ENCODE measurements at places on chromosomes 3 and 15.

DNA sequence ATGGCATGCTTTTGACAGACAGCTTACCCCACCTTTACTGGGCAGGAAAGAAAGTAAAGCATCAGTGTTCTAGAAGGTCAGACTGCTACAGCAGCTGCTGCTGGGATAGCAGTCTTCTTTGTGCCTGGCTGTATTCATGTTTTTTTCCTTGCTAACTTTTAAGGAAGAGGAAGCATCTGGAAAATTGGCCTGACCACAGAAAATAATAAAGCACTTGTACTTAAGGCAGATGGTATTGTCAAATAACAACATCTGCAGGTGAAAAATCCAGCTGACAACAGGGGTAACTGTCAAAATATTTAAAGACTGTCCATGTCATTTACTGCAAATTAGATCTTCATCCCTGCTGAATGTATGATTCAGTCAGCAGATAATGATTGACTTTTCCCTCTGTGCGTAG, 229.0 kb downstream of the OXSM start:
- no peak for DNase-seq

DNA sequence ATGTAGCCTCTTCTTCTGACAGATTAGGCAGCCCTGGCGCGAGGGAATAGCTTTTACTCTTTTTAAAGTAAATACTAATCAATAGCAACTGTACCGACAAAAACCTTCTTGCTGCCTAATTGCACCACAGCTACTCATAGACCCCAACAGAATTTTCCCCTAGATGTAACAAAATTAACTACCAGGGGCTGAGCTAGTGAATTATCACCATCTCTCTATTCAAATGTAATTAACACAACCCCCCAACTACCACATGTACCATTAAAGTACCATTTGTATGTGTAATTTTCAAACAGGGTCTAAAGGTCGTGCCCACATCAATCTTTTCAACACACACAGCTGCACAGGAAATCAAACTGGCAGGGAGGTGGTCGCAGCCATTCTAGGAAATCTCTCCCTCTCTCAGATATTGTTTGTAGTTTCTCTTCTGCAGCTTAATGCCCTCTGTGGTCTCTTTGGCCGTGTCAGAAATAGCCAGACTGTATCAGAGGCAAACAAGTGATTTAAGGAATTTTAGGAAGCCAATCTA, 322.9 kb downstream of the RORA start:
- no peak for DNase-seq

- no peak for DNase-seq
Observed at GRCh38 chr3:119227070-119227850, 13.4 kb downstream of the B4GALT4 start.

GRCh38 chr3:36309092-36309491, 71.2 kb upstream of the STAC start:
- no peak for DNase-seq

- DNase-seq = no peak
Observed at GRCh38 chr3:63849175-63849574, 14.4 kb downstream of the THOC7 start.

DNA sequence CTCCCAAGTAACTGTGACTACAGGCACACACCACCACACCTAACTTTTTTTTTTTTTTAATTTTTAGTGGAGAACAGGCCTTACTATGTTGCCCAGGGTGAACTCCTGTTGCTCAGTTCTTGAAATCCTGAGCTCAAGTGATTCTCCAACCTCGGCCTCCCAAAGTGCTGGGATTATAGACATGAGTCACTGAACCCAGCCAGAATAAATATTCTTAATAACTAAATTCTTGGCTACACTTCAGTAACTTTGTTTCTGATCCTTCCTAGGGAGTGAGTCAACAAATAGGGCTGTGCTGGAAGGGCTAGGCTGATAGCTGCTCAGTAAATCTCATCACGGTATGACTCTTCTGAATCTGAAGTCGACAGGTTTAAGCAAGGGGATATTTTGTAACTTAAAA, 56.6 kb downstream of the P3H2 start:
- no peak for DNase-seq

DNA sequence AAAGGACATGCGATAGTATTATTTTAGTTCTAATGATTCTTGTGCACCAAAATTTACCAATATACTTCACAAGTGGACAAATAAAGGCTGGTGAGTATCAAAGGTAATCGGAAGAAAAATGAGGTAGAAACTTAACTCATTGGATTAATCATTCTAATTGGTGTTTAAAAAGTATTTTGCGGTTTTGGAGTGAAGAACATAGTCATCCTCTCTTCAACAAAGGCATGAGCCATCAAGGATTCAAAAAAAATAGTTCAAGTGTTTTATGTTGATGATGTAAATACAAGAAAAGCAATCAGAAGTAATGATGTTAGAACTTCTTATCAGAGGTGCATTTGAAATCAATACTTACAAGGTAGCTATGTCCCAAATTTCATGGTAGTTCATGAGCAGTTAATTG, 221.5 kb downstream of the P3H2 start:
- DNase-seq = no peak

GRCh38 chr3:137199678-137200077, 241.9 kb downstream of the IL20RB start:
- no peak for DNase-seq

DNA sequence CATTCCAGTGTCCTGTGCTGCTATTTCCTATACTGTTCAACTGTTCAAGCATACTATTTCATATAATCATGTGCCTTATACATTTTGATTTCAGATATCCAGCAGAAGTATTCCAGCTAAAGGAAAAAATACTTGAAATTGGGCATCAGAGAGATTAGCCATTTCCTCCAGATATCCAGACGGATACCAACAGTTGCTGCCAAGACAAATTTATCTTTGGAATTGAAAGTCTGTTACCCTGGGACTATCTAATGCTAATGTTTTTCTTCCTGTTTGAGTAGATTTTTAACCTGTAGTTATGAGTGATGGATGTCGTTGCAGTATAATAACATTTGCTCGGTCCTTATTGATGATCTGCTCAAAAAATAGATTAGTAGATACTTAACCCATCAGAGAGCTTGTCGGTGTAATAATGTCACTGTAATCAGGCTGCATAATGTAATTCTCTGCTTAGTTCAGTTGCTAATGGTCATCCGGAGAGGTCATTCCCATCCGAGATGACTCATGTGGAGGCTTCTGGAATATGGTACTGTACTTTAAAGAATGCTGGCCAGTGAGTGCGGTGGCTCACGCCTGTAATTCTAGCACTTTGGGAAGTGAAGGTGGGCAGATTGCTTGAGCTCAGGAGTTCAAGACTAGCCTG, 51.5 kb downstream of the TIMP4 start:
- DNase-seq = no peak

DNA sequence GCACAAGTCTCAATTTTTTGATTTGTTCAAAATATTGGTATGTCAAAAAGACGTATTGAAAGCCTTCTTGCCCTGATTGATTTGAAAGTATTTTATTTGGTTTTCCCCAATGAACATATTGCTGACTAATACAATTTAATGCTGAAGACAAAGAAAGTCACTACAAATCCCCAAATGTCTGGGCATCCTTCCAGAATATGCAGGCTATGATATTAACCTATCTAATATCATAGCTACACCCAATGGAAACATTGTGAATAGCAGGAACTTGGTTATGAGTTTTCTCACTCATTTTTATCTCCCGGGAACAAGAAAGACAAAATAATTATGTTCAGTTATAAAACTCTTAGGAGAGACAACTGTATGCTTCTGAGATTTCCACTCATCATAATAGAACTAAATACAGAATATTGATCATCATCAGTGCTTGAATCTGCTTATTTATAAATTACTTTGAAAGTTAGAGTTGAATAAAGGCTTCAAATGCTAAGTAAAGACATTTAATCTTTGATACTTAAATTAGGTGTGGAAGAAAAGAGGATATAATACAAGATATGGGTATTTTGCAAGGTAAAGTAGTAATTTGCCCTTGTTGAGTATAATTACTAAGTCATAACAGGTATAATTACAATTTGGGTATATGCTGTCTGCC, 483.9 kb downstream of the RBMS3 start:
- DNase-seq = peak; percentile 15

DNA sequence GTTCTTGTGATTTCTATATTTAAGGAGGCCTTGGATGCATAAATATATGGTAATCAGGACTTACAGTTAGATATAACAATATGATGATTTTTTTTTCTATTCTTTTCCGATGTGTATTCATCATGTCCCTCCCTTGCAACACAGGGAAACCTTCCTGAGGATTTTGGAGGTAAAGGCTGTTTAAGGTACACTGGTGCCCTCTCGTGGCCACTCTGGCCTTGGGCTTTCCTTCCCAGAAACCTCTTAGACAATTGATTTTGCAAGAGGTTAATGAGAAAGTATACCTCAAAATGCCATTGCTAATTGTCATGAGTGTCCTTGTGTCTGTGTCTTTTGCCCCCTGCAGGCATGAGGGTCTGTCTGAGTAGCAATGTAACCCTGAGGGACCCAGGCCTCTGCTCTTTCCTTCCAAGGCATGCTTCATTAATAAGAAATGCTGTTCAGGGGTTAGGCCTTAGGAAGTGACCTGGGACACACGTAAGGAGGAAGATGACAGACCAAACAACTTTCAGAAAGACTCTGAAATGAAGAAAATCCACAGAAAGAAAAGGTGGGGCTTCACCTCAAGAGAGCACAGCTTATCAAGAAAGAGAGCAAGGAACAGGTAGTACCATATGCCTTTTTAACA, 70.3 kb upstream of the PPP2R3A start:
- peak; percentile 62 for DNase-seq

DNA sequence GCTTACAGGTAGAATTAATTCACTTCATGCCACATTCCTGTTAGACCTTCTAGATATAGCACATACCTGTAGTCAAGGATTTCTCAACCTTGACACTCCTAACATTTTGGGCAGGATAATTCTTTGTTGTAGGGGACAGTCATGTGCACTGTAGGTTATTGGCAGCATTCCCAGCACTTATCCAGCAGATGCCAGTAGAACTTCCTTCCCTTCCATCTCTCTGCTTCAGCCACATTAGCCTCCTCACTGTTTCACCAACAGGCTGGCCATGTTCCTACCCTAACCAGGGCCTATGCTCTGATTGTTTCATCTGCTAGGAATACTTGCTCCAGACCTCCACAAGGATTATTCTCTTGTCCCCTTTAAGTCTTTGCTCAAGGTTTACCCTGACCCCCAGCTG, 68.0 kb upstream of the STAC start:
- no peak for DNase-seq

DNA sequence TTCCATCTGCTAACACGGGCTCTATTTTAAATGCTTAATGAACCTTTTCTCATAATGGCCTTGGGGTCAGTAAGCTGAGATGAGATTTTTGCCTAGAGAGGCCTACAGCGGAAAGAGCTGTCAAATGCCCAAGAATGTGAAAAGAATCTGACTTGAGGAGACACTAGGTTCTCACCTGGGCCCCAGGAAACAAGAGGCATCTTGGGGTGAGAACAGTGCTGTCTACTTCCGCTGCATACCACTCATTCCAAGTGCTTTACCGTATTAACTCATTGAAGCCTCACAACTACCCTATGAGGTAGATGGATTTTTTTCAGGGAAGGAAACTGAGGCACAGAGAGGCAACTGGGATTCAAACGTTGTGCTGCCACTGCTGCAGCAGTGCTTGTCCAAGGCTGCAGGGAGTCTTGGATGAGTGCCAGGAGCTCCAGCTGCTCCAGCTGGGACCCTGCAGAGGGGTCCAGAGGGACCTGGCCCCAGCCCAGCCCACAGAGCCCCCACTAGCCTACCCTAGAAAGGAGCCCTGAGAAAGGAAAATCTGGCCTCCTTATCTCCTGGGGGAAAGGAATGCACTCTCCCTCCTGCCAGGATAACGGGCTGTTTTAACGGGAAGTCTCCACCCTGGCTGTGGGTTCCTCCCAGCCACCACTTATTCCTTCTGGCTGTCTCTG, 68.4 kb downstream of the SLC12A8 start:
- no peak for DNase-seq

GRCh38 chr3:141644931-141645330, 93.2 kb upstream of the RNF7 start:
- DNase-seq = no peak

DNA sequence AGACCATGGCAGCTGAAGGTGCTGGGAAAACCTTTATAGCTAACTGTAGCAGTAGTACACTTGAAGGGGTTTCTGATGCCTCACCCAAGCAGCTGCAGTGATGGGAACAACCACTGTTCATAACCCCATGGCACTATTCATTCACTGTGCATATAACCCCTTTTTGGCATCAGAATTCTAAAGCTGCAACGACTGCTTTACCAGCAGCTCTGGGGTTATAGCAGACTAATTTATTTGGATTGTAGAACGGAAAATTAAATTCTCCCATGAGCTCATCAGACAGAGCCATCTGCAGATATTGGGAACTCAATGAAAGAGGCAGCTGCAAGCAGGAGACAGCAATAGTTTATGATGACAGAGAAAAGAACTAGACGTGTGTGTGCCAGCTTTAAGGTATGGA, 28.6 kb downstream of the TFDP2 start:
- peak; percentile 10 for DNase-seq

DNA sequence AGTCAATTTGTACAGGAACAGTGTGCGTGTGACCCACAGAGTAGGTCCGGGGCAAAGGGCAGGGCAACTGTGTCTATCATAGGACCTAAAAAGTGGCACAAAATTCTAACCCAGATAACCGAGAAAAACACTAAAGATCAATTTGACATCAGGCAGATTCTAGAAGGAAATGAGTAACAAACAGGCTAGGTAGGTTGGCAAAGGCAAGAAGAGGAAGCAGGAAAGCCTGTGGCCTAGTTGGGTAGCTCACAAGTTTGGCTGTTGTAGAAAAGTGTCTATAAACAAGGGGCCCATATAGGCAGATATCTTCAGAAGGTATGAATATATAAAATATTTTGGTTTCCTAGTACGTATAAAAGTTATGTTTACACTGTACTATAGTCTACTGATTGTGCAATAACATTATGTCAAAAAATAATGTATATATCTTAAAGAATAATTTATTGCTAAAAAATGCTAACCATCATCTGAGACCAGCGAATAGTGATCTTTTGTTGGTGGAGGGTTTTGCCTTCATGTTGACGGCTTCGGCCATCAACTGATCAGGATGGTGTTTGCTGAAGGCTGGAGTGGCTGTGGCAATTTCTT, 13.3 kb upstream of the OR5K1 start:
- DNase-seq = no peak

GRCh38 chr3:127256733-127257271, 31.0 kb downstream of the PRR20G start:
- DNase-seq = no peak

GRCh38 chr15:78672285-78673014, 31.4 kb upstream of the CHRNB4 start:
- no peak for DNase-seq

- DNase-seq = no peak
Observed at GRCh38 chr3:54870423-54870822, 57.4 kb downstream of the LRTM1 start.

GRCh38 chr3:128984596-128984995, 9.3 kb downstream of the CFAP92 start:
- no peak for DNase-seq

GRCh38 chr3:176663837-176664831, 533.1 kb downstream of the TBL1XR1 start:
- DNase-seq = peak; percentile 35
